ENCODE measurements at places on chromosomes 2 and 18.

DNA sequence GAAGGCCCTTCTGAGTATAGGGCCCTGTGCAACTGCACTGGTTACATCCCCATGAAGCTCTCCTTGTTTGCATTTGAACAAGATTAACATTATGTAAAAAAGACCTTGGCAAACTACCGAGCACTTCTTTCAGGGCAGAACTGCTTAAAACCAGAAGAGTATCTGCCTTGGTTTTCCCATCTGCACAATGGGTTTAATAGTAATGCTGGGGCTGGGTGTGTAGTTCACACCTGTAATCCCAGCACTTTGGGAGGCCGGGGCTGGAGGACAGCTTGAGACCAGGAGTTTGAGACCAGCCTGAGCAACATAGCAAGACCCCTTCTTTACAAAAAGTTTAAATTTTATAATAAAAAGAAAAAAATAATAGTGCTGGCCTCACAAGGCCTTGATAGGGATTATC is 8.5 kb downstream of the PLA2R1 start:
- DNase-seq = no peak

- DNase-seq = no peak
Measured at GRCh38 chr2:151379169-151379568, 21.8 kb downstream of the TNFAIP6 start.

DNA sequence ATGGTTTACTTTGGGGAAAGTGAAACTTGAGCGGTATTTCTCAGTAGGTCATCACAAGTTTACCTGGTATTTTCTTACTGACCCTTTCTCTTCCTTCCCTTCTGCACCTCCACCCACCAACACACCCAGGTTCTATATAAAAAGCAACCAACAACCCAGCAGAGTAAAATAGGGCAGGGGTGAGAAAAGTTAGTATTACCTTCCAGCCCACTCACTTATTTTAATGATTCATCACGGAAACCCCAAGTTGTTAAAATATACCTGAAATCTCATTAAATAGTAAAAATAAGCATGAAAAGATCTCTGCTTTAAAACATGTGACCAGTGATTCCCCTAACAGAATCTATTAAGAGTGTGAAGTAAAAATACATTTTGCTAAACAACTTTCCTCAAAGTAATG is 306.1 kb downstream of the ZEB2 start:
- DNase-seq = no peak

DNA sequence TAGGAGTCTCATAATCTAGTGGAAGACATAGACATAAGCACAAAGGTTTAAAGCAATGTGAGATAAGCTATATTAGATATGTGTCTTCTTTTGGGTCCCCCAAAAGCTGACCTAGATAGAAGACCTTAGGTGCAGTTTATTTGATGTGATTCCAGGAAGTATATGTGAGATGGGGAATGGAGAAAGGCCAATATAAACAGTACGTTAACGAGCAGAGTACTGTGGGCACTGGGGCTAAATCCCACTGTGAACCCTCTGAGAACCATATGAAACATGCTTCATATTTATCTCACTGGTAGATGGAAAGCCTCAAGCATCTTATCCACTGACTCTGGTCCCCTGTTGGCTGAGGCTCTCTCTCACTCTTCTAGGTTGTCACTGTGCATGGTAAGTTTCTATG is 62.6 kb upstream of the ZC3H15 start:
- no peak for DNase-seq

DNA sequence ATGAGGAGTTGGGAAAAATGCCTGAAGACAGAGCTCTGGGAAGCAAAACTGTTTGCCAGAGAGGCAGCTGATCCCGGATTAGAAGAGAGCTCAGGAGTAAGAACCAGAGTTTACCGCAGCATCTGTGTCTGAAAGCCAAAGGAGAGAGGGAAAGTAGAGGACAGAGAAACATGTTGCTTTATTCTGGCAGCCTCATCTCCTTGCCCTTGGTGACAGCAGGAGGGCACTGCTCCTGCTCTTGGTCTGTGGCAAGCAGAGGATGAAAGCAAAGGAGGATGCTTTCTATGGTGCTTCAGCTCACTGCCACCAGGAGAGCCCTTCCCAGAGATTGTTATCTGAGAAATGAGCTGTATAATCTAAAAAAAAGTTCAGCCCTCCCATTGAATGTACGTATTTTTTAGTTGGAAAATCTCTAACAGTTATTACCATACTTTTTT is 7.7 kb downstream of the SLC1A4 start:
- no peak for DNase-seq

GRCh38 chr18:22200611-22201225 is 31.3 kb downstream of the GATA6 start:
- DNase-seq = no peak

- DNase-seq = no peak
Measured at GRCh38 chr2:222715742-222716141, 44.3 kb downstream of the MOGAT1 start.

DNA sequence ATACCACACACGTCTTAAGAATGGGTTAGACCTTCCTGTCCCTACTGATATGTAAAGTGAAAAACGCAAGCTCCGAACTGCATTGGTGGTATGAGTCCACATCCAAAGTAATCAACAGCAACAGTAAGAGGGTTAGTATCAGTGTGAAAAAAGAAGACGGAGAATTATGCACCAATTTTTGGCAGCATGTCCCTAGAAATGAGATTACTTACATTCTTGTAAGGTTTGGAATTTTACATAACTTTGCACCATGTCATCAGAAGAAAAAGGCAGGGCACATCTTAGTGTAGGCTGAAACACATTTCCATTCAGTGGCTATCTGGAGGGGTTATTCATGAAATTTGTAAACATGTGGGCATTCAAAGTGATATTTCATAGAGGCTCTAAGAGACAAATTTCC is 88.2 kb downstream of the LONRF2 start:
- no peak for DNase-seq

DNA sequence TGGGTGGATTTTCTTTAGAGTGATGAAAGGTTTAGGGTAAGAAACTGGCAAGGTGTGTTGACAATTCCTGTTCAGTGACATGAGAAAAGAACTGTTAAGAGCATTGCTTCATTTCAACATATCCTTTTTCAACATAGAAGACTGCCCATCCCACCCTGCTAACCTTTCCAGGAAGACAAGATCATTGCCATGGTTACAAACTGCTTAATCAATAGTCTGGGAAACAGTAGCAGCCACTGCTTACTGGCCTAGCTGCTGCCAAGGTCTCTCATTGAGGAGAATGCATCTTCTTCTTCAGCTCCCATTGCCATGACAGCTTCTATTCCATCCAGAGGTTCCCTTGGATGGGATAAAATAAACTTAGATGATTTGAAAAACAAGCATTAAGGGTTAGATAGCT is 212.1 kb downstream of the LRRTM1 start:
- DNase-seq = no peak

DNA sequence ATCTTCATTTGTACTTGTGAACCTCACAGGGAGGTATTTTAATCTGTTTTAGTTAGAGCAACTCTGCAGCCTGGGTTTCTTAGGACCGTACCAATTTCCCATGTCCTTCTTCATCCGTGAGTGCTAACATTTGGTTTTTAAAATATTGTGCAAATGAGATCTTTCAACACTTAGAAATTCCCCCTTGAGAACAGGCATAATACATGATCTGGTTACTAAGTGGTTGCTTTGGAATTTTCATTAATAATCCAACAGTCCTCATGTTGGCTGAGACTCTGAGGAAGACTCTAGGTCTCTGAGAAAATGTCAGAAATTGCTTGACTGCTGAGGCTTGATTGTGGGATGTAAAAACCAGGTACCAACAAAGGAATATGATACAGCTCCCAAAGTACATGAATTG is 125.6 kb upstream of the CDCA7 start:
- DNase-seq = no peak

All from cortex of kidney (tissue), 1 donor.